ENCODE measurements at places on chromosomes 13 and 19.
A peak's percentile ranks its signal among the peaks of the same experiment; 100 is the strongest.

DNA sequence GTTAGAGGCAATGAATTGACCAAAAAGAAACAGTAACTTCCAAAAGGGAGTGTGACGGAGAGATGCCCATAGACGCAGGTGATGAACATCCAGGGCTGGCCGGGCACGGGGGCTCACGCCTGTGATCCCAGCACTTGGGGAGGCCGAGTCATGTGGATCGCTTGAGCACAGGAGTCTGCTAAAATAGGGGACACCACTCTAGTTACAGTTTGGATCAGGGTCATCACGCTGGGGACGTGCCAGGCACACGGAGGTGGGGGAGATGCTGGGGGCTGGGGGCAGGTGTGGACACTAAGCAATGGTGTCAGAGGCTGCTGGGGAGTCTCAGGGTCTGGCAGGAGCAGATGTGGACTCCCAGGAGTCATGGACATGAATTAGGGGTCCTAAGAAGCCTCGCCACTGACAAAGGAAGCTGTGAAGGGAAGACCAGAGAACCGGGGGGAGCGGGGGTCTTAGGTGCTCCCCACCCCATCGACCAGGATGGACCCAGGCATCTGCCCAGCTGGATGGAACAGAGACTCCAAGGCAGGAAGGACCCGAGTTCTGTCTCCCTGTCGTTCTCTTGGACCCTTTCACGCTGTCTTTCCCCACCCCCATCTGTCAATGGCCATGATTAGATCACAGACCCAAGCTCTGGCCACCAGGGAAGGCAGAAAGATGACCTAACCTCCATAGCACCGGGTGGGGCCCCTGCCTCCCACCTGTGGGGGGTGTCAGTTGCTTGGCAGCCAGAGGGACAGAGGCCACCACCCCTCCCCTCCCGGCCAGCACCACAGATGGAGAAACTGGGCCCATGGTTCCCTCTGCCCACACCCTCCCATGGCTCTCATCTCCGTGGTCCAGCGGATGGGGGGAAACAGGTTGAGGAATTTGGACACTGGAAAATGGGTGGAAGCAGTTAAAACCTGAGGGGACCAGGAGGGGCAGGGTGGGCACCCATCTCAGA is 19.6 kb downstream of the CCDC8 start:
- DNase-seq = no peak

- no peak for DNase-seq
These were observed 374.5 kb upstream of the NBEA start for GRCh38 chr13:34567597-34567996.

DNA sequence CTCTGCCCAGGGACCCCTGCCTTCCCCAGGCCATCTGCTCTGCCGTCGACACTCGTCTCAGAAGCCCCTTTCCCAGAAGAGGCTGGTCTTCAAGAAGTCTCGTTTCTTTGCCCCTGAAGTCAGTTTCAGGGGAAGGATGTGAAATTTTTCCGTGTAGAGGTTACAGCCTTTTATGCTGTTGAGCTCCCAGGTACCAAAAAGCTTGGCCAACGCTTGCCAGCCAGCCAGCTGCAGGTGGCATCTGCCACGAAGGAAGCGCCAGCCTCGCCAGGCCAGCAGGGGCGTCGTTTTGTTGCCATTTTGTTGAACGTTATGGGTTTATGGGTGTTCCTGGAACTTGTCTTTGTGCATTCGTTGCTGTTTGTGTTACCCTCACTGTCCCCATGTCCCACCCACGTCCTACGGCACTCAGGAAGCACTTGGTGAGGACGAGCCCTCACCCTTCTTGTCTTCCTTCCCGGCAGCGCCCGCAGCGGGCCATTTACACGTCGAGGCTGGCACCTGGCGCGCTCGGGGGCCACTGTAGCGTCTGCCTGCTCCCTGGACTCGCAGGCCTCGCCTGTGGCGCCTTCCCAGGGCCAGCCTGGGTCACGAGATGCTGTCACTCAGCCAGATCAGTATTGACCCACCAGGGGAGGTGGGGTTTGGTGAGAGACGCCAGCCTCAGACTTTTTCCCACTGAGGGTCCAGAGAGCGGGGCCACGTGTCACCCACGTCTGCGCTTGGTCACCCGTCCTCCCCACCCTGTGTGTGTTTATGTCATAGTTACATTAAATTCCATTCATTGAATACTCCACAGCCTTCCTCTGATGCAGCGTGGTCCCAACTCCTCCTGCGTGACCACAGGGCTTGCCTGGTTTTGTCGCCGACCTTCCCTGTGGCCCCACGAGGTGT is 37.1 kb downstream of the AP1M1 start:
- DNase-seq = no peak

- DNase-seq = no peak
These were observed 832.0 kb upstream of the SLITRK5 start for GRCh38 chr13:86839221-86839620.

DNA sequence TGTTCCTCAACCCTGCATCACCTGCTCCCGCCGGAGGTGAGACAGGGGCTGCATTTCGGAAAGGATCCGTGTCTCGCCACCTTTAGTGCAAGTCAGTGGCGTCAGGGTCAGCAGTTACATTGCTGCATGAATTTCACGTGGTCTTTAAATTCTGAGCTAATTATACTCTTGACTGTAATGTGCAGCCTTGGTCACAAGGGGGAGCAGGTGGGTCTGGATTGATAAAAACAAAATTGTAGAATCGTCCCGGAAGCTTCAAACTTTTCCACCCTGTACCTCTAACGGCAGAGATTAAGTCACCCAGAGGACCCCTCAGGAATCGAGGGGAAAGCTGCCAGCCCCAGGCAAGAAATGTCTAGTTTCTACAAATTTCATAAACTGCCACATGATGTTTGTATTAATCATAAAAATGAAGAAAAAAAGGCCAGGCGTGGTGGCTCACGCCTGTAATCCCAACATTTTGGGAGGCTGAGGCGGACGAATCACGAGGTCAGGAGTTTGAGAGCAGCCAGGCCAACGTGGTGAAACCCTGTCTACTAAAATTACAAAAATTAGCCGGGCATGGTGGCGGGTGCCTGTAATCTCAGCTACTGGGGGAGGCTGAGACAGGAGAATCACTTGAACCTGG is 20.2 kb downstream of the BBC3 start:
- peak; percentile 74 for DNase-seq

GRCh38 chr13:88866195-88866594 is 1195.0 kb downstream of the SLITRK5 start:
- DNase-seq = no peak

DNA sequence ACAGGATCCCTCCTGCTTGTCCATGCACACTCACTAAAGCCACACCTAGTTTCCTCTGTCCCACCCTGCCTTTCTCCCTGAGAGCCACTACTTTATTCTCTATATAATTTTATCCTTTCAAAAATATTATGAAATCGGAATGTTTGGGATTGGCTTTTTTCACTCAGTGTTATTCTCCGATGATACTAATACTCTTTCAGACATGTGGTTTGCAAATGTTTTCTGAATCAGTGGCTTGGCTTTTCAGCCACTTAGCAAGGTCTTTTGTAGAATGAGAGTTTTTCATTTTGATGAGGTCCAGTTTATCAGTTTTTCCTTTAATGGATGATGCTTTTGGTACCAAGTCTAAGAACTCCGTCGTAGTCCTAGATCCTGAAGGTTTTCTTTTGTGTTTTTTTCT is 11.6 kb downstream of the SPATA13 start:
- no peak for DNase-seq

- no peak for DNase-seq
These were observed 3.6 kb downstream of the FCHO1 start for GRCh38 chr19:17754634-17755442.

- no peak for DNase-seq
These were observed 32.6 kb upstream of the IGFL4 start for GRCh38 chr19:46073268-46073922.

GRCh38 chr19:14442891-14443631 is 10.0 kb downstream of the PKN1 start:
- DNase-seq = no peak

DNA sequence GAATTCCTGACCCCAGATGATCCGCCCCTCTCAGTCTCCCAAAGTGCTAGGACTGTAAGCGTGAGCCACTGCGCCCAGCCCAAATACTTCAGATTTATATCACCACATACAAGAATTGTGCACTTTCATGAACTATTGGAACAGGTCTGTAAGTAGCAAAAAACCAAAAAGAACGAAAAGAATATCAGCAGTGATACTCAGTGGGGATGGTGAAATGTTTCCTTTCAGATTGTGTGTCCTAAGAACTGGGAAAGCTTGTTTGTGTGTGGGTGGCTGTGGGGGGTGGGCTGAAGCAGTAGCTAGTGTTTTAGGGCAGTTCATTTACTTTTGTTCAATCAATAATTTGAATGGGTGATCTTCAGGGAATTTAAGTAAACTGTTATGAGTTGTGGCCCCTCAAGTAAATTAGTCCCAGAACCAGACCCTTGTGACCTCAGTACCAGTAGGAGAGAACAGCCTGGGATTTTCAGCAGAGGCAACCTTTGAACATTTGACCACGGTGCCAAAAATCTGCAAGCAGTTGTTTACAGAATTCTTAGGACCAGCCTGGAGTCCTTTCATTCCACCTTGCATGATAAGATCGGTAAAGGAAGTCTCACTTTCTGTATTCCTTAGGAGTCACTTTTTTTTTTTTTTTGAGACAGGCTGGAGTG is 106.6 kb downstream of the LRCH1 start:
- DNase-seq = no peak

- DNase-seq = no peak
These were observed 12.0 kb downstream of the TMTC4 start for GRCh38 chr13:100662468-100663211.

- no peak for DNase-seq
These were observed 1.8 kb downstream of the FXYD7 start for GRCh38 chr19:35144600-35145436.

GRCh38 chr13:67437244-67437643 is 207.1 kb upstream of the PCDH9 start:
- DNase-seq = no peak

DNA sequence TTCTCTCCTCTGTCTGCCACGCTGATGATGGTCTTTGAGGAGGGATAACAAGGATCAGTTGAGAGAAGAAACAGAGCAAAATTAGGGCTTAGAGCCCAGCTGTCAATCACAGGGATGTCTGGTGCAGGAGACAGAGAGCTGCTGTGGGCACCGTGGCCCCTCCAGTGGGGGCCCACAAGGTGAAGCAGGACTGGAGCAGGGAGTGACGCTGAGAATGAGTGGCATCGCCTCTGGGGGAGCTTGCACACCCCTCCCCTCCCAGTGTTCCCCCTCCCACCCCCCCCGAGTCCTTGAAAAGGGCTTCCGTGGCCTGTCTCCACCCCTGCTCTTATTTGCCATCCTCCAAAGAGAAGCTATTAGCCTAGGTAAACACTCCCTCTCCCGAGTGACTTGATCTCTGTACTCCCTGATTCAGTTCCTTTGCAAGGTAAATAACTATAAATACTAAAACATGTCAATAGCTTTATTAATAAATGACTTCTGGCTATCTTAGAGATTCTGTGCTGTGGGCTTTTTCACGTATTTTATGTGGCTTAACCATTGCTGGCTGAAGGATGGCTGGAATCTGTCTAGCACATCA is 440.0 kb downstream of the ZNF536 start:
- DNase-seq = no peak

DNA sequence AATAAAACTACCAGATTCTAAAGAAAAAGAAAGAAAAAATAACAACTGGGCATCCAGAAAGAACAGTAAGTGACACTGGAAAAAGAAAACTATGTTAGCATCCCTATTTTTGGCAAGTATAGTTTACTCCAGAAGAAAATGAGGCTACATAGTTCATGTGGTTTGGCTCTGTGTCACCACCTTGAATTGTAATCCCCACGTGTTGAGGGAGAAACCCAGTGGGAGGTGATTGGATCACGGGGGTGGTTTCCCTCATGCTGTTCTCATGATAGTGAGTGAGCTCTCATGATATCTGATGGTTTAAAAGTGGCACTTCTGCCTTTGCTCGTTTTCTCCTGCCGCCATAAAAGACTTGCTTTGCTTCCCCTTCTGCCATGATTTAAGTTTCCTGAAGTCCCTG is 76.9 kb downstream of the ITGBL1 start:
- DNase-seq = no peak

- no peak for DNase-seq
These were observed 74.8 kb downstream of the ABCC4 start for GRCh38 chr13:95226476-95226875.

DNA sequence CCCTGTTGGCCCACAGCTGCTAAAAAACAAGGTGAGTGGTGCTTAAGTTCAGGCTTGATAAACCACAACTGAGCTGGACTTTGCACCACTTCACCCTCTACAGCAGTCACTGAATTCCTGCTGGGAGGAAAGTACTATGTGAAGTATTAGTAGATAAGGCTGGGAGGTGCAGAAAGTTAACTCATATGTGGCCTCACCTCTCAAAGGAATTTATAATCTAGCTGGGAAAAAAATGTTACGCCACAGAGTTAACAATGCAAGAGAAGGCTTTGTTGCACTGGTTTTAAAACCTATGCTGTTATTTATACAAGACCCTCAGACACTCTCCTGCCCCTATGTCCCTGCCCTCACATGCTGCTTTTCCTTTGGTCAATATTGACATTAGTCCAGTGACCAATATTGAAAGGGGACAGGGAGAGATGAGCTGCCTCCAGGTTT is 60.9 kb downstream of the LIG4 start:
- DNase-seq = no peak

- no peak for DNase-seq
These were observed 3.2 kb upstream of the NKG7 start for GRCh38 chr19:51375504-51376221.

GRCh38 chr19:30696514-30696913 is 324.3 kb downstream of the ZNF536 start:
- DNase-seq = no peak

DNA sequence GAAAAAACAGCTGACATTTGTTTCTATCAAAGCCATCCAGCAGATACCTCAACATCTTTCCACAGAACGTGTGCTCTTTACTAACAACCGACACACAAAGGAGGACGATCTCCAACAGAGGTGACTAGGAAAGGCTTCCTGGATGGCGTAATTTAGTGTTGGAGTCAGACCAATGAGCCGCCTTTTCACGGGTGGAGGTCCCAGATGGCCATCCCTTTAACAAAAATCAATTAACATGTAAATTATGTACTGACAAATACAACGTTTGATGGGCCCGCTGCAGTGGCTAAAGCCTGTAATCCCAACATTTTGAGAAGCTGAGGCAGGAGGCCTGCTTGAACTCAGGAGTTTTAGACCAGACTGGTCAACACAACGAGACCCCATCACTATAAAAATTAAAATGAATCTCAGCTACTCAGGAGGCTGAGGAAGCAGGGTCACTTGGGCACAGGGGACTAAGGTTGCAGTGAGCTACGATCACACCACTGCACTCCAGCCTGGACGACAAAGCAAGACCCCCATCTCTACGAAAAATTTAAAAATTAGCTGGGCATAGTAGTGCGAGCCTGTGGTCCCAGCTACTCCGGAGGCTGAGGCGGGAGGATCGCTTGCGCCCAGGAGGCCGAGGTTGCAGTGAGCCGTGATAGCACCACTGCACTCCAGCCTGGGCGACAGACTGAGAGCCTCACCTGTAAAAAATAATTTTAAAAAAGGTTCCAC is 1.2 kb upstream of the DPY19L3 start:
- peak; percentile 64 for DNase-seq

GRCh38 chr19:6048793-6049405 is 61.4 kb downstream of the RFX2 start:
- DNase-seq = peak; percentile 63

DNA sequence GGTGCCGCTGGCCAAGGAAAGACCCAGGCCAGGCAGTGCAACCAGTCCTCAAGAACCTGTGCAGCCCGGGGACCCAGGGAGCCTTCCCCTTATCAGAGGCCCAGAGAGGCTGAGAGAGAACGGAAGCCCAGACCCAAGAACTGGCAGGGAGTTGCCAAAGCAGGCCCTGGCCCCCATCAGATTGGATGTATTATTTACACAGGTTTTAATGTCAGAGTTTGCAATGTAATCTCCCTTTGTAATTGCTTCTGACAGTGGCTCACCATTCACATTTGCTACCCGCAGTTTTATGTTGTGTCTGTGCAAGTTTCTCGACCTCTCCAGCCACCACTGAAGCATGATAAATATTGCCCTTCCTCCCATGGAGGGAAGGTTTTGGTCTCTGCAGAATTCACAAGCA is 660.9 kb downstream of the LIG4 start:
- DNase-seq = no peak

Data from NCI-H146 (cell line).